Chondrocyte (in vitro differentiated cells): ENCODE measurements at places on chromosomes 2 and 18. TPM values are rescaled to one million over a fixed set of nuclear protein-coding genes. Genes with fewer than 3 reads are reported as not detected.

The GKN1 gene
- total RNA-seq = 0.37 TPM in 1 of 3 replicates, not detected in the others

The ATP8B1 gene
- total RNA-seq = 28.1 to 38.3 TPM (median 35.4 TPM) in 3 replicates

The STON1 gene
- 8.7 to 18.0 TPM (median 9.6 TPM) in 3 replicates for total RNA-seq

The TMEM247 gene
- not detected in 3 replicates for total RNA-seq

The ANKRD44 gene
- total RNA-seq = 21.4 to 45.8 TPM (median 26.1 TPM) in 3 replicates

The AKAIN1 gene
- total RNA-seq = not detected in 3 replicates

The LRATD1 gene
- not detected in 3 replicates for total RNA-seq

The LRRTM4 gene
- not detected in 3 replicates for total RNA-seq

The TYMS gene
- total RNA-seq = 24.7 to 49.5 TPM (median 25.1 TPM) in 3 replicates

The MGAT4A gene
- total RNA-seq = 1.7 to 2.2 TPM (median 2.1 TPM) in 3 replicates

The RNF25 gene
- 30.4 to 35.4 TPM (median 33.4 TPM) in 3 replicates for total RNA-seq

The ARHGAP25 gene
- 0.31 to 0.50 TPM in 2 of 3 replicates, not detected in the other for total RNA-seq

The PRKRA gene
- total RNA-seq = 42.8 to 48.8 TPM (median 48.8 TPM) in 3 replicates

The KLHL29 gene
- total RNA-seq = 8.0 to 9.0 TPM (median 8.0 TPM) in 3 replicates

The DLX1 gene
- total RNA-seq = 6.7 to 34.2 TPM (median 7.1 TPM) in 3 replicates

The SH3RF3 gene
- total RNA-seq = 58.8 to 66.2 TPM (median 59.5 TPM) in 3 replicates

The MAPK4 gene
- 0.28 to 0.30 TPM in 2 of 3 replicates, not detected in the other for total RNA-seq

The TNFAIP6 gene
- 4.1 to 7.4 TPM (median 4.2 TPM) in 3 replicates for total RNA-seq

DNA sequence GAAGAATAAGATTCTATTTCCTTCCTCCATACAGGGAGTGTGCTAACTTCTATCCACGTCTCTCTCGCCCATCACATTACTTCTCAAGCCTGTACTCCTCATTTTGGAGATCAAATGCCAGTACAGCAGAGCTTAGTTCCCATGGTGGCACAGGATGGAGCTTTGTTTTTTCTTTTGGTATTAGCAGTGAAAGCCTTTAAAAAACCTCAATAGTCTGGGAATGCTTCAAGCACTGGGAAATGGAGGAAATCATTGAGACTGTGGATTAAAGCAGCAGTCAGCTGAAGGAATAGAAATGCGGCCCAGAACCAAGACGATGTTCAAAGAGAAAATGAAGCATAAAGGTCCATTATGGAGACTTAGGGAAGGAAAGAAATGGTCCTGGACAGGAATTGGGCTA is 102.3 kb downstream of the NRXN1 start:
- DNase-seq = no peak

DNA sequence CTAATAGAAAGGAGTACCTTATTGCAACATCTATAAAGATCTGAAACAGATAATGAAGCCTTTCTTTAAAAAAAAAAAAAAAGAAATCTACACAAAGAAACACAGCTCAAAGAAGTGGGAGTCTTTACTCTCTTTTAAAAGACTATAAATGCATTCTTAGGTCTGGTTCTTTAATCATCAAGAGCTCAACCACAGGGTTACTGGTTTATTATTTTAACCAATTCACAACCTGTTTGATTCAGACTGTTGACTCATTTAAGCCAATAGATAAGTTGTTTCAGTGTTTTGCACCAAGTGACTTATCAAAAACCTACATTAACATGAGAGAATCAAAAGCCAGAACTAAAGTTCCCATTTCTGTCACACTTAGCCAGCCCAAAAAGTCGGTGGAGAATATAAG is 93.1 kb downstream of the TCF4 start:
- DNase-seq = no peak

DNA sequence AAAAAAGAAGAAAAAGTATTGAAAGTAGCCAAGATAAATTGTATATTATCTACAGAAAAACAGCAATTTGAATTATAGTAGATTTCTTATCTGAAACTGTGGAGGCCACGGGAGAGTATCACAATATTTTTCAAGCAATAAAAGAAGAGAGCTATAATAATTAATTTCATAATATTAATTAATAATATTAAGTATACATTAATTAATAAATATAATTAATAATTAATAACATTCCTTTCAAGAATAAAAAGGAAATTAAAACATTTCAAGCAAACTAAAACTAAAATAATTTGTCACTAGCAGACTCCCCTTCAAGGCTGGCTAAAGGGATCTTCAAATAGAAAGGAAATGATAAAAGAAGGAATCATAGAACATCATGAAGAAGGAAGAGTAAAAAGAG is 372.7 kb upstream of the KYNU start:
- no peak for DNase-seq

- no peak for DNase-seq
Observed at GRCh38 chr2:39839261-39839848, 60.3 kb upstream of the THUMPD2 start.

- DNase-seq = no peak
Observed at GRCh38 chr2:182667315-182667695, 48.8 kb upstream of the DNAJC10 start.

- no peak for DNase-seq
Observed at GRCh38 chr2:184730288-184730687, 132.0 kb downstream of the ZNF804A start.

DNA sequence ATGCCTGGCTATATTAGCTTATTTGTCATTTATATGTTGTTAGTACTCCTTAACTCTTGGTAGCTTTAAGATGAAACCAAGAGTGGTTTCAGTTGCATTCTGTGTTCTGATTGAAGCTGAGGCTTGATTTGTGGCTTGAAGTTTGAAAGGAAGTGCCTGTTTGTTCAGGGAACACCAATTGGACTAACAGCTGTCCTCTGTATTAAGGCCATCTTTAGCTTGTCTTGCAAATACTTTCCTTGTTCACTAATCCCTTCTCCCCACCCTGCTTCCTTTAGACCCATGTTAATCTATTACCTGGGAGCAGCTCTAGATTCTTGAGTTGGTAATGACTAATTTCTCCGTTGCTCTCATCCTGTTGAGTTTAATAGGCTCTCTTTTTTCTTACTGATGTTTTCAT is 13.4 kb downstream of the ITGA6 start:
- DNase-seq = no peak

GRCh38 chr2:100273387-100273786 is 48.9 kb downstream of the LONRF2 start:
- DNase-seq = no peak

- no peak for DNase-seq
Observed at GRCh38 chr18:1013951-1014350, 109.3 kb downstream of the ADCYAP1 start.

DNA sequence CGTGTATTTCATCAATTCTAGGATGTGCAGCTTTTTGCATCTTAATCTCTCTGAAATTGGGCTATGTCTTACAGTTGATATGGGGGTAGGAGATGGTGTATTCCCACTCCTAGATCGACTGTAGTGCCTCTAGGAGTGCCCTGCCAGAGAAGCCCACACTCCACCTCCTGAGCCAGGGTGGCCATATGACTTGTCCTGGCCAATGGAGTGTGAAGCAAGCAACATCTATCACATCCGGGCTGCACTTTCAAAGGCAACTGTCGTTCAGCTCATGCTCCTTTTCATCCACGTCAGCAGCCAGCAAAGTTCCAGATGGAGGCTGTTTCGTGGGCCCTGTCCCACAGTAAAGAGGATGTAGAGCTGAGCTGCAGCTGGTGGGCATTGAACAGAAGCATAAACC is 149.4 kb upstream of the SLC1A4 start:
- DNase-seq = no peak

DNA sequence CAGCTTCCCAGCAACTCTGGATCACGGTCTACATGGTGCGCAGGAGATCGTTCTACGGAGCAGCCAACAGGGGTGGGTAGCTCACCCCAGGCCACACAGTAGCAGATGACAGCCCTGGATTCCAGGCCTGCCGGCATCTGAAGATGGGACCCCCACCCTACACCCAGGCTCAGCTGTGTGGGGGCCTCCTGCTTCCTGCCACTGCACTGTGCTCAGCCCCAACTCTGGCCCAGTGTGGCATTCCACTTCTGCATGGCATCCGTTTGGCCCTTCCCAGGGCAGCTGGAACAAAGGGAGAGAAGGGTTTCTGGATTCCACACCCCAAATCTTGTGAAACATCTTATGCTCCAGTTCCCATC is 9.1 kb downstream of the PER2 start:
- DNase-seq = no peak

DNA sequence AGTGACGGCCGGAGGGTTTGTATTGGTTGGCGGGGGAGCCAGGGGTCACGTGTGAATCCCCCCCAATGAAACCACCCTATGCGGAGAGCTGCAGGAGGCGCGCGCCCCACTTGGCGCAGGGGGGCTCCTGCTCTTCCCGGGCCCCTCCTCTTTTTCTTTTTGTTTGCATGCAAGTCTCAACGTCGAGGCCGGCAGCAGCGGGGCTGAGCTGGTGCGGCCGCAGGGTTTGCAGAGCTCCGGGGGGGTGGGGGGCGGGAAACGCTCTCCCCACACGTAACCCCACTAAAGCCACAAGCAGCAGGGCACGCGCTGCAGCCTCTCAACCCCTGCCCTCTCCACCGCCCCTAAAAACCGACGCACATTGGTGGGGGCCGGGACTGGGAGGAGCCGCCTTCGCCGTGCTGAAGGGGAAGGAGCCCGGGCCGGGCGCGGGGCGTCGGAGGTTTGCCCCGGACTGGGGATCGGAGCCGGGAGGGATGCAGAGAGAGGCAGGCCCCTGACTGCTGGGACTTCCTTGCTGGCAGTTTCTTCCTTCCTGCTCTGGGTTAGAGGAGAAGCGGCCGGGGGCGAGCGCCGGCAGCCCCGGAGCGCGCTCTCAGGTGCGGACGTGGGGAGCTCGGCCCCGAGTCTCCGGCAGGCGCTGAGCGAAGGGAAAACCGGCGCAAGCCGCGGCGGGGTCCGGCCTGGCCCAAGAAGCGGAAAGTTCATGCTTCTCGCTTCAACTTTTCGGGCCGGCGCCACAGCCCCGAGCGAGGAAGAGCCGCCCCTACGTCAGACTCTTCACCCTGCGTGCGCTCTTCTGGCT is 864 bp downstream of the LBH start:
- no peak for DNase-seq

DNA sequence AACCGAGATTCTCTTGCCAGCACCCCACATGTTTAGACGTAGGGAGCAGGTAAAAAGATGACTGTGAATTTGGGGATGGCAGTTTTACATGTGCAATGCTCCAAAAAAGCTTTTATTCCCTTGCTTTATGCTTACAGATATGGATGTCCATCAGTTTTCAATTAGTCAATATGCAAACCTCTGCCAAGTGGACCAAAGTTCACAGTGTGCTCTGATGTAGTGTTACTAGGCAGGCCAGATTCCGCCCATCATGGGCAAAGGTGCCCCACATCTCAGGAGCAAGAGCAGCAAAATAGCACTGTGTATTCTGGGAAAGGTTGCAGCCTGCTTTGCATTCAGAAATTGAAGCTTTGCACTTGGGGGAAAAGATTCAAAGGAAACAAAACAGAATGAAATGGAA is 329.7 kb upstream of the ZEB2 start:
- DNase-seq = no peak

- DNase-seq = no peak
Observed at GRCh38 chr2:165863810-165864261, 69.8 kb upstream of the GALNT3 start.

GRCh38 chr2:20561637-20562454 is 89.1 kb downstream of the HS1BP3 start:
- DNase-seq = no peak

- no peak for DNase-seq
Observed at GRCh38 chr18:46485675-46486194, 171.3 kb downstream of the LOXHD1 start.

- no peak for DNase-seq
Observed at GRCh38 chr2:86557836-86558235, 5.4 kb downstream of the CHMP3 start.

- DNase-seq = no peak
Observed at GRCh38 chr2:204849892-204850291, 304.6 kb downstream of the PARD3B start.

- DNase-seq = no peak
Observed at GRCh38 chr2:9153643-9153980, 53.0 kb upstream of the ASAP2 start.
